ENCODE measurements at places on chromosomes 3 and 15.

- DNase-seq, result no peak
Measured at GRCh38 chr3:36881735-36882134, 63.1 kb downstream of the TRANK1 start.

- no peak for DNase-seq
Measured at GRCh38 chr15:53559364-53560277, 199.8 kb downstream of the WDR72 start.

DNA sequence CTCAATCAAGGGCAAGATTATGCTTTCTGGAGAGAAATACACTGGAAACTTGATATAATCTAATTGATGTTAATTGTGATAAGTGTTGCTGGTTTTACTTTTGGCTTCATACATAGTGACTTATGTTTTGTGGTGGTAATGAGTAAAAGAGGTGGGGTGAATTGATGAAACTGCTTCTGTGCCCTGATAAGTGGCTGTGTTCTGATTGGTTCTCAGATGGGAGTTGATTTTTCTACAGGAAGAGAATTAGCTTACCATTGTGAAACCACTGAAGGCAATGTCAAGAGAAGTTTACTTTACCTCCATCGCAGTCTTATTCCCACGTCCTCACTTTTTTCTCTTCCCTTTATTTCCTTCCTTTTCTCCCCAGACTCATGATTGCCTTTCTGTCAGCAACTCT lies 23.8 kb downstream of the TMEM45A start:
- DNase-seq, result no peak

GRCh38 chr3:126835472-126836219 lies 131.6 kb downstream of the CHCHD6 start:
- DNase-seq, result no peak

- no peak for DNase-seq
Measured at GRCh38 chr15:56040081-56041035, 46.9 kb upstream of the NEDD4 start.

GRCh38 chr15:25335279-25335678 lies 103.5 kb downstream of the UBE3A start:
- no peak for DNase-seq

- DNase-seq, result no peak
Measured at GRCh38 chr3:49841806-49842205, 14.6 kb downstream of the TRAIP start.

DNA sequence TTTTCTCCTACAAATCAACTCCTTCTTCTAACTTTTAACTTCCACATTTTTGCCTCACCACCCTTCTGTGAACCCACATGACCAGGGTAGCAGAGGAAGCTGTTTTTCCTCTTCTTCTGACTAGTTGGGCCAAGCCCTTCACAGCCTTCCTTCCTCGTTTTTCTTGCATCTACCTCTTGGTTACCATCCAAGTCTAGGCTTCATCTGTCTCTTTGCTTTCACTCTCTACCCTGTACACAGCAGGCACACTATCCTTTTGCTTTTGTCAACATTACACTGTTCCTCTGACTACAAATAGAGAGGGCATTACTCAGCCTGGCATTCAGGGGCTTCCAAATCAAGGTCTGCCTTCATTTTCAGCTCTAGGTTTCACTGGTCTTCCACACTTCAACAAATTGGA lies 22.0 kb downstream of the SLC9A9 start:
- DNase-seq, result no peak

DNA sequence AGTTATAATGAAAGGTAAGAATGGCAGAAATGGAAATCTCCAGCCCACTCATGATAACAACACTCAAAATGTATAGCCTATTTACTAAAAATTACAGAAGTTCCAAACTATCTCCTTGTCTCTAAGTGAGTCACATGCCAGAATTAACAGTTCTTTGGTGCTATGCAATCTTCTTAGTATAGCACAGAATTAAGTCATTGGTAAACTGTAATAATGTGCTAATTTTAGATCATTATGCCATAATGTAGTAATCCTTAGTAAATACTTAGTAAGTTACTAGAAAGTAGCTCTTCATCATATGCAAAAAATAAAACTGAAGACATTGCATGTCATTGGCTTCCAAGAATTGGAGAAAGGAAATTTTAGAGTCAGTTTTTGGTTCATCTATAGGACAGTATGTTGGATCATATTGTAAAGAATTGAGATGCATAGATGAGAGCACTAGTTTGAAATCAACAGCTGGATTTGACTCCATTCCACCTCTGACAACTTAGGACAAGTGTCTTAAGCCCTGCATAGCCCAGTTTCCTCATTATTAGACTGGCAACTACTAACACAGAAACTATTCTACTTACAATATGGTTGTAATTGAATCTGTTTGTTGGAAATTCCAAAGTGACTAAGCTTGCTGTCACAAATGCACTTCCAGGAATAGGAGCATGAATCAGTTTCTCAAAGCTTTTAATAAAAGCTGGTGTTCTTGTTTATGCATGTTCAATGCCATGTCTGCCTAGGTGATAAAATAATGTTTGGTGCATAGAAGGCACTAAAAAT lies 40.1 kb upstream of the CD47 start:
- DNase-seq, result no peak

GRCh38 chr3:141151439-141151838 lies 80.2 kb upstream of the PXYLP1 start:
- no peak for DNase-seq

- DNase-seq, result no peak
Measured at GRCh38 chr15:88115486-88116152, 140.9 kb downstream of the NTRK3 start.

GRCh38 chr3:144036498-144036897 lies 64.9 kb downstream of the DIPK2A start:
- DNase-seq, result no peak

GRCh38 chr3:107347751-107348150 lies 29.5 kb upstream of the CCDC54 start:
- DNase-seq, result no peak

- peak; percentile 14 for DNase-seq
Measured at GRCh38 chr3:4425707-4426106, 41.4 kb downstream of the SUMF1 start.

- no peak for DNase-seq
Measured at GRCh38 chr3:4809922-4810321, 169.3 kb upstream of the BHLHE40 start.

- DNase-seq, result no peak
Measured at GRCh38 chr15:88563638-88564037, 17.2 kb upstream of the DET1 start.

GRCh38 chr3:9066141-9066540 lies 102.9 kb upstream of the RAD18 start:
- DNase-seq, result no peak

DNA sequence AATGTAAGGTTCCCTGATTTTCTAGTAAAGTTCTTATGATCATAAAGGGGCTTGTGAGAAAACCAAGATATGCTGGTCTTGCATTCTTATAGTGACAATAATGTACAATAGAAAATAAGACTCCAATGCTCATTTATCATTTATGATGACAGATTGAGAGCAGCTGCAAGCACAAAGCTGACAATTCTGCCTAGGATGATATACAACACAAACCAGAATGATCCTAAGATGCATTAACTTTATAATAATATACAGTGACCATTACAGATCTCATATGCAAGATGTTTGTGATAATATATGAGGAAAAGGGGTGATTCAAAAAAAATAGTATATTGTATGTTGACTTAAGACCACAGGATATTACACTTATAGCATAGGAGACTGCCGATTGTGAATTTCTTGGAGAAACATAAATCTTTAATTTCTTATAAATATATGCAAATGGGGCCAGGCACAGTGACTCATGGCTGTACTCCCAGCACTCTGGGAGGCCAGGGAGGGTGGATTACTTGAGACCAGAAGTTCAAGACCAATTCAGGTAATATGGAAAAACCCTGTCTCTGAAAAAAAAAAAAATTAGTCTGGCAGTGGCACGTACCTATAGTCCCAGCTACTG lies 387.0 kb downstream of the ZBBX start:
- DNase-seq, result no peak

GRCh38 chr3:45730409-45731154 lies 41.4 kb downstream of the SACM1L start:
- no peak for DNase-seq

DNA sequence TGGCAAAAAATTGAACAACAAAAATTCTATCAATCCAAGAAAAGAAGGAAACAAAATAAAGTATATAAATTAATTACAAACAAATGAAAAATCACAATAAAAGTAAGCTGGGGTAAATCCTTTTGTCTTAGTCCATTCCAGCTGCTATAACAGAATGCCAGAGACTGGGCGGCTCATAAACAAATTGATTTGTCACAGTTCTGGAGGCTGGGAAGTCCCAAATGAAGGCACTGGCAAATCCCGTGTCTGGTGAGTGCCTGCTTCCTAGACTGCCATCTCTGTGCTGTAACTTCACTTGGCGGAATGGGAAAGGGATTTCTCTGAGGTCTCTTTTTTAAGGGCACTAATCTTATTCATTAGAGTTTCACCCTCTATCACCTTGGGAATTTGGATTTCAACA lies 53.6 kb upstream of the RPL35A start:
- DNase-seq, result no peak

DNA sequence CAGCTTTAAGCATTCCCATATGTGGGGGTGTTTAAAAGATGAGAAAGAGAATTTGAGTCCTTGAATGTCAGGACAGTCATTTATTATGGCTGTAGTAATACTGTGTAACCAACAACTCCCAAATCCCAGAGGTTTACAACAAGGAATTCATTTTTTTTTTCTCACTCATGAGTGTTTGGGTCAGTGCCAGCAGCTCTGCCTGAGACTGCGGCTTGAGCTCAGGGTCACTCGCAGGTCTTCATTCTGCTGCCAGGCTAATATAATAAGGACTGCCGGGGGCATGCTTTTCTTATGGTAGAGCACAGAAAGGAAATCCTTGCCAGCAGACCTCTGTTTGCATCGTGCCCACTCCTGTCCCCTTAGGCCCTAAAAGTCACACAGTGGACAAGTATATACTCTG lies 277.9 kb upstream of the LMCD1 start:
- no peak for DNase-seq

DNA sequence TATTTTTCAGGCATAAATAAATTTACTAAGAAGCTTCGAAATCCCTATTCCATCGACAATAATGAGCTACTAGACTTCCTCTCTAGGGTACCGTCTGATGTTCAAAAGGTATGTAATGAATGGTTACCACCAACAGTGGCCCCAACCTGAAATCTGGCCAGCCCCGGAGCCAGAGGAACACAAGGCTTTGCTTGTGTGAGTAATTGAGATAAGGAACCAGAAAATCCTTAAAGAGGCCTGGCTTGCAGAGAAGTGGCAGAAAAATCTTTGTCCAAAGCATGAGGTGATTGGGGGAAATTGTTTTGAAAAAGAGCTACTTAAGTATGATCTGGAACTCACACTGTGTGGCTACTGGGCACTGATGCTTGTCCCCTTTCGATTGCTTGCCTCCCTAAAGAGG lies 245.3 kb downstream of the MCTP2 start:
- DNase-seq, result no peak

- DNase-seq, result peak; percentile 18
Measured at GRCh38 chr15:57541805-57542504, 49.7 kb upstream of the MYZAP start.

GRCh38 chr3:51986010-51986947 lies 2.9 kb downstream of the ACY1 start:
- no peak for DNase-seq

GRCh38 chr3:186340204-186340603 lies 21.8 kb downstream of the DGKG start:
- DNase-seq, result no peak

- no peak for DNase-seq
Measured at GRCh38 chr3:102471001-102471400, 36.2 kb downstream of the ZPLD1 start.

DNA sequence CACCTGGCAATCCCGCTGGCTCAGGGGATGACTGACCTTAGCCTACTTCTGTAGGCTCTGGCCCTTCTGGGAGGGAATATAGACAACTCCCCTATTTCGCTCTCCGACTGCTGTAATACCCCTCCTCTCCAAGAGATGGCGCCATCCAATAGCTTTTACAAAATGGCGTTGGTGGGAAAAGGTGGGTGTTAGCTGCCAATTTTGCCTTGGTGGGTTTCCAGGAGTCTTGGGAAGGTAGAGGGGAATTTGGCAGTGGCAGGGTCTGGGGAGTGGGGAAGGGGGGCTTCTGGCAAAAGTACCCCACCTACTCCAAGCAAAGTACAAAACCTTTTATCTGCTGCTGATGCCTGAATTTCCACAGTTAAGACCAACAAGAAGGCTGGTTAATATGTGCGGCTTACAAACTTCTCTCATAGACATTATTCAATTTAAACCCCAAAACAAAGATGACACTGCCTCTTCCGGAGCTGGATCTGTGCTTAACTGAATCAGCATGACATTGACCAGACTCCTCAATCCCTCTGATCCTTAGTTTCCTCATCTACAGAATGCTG lies 62.1 kb downstream of the RASGRF1 start:
- no peak for DNase-seq

- no peak for DNase-seq
Measured at GRCh38 chr3:51673181-51673801, 2.2 kb downstream of the TEX264 start.

- no peak for DNase-seq
Measured at GRCh38 chr15:101805605-101806345, 2.5 kb downstream of the OR4F6 start.

Data from stimulated activated CD4-positive, alpha-beta T cell treated with anti-CD3 and anti-CD28 coated beads, Interleukin-12 subunit alpha, Interleukin-12 subunit beta, amount 100 ng/mL, for 4 hours (primary cell).